Activated CD4-positive, alpha-beta T cell treated with anti-CD3 and anti-CD28 coated beads, Interleukin-2, amount 10 ng/mL, durations not matched to agents 24 days and 14 days (primary cell): ENCODE measurements at places on chromosomes 16 and 17. TPM values are rescaled to one million over a fixed set of nuclear protein-coding genes. Genes with fewer than 3 reads are reported as not detected.

Gene PERCC1
- not detected in 2 replicates for total RNA-seq

Gene HOXB9
- total RNA-seq, result 0.21 and 0.30 TPM in 2 replicates

DNA sequence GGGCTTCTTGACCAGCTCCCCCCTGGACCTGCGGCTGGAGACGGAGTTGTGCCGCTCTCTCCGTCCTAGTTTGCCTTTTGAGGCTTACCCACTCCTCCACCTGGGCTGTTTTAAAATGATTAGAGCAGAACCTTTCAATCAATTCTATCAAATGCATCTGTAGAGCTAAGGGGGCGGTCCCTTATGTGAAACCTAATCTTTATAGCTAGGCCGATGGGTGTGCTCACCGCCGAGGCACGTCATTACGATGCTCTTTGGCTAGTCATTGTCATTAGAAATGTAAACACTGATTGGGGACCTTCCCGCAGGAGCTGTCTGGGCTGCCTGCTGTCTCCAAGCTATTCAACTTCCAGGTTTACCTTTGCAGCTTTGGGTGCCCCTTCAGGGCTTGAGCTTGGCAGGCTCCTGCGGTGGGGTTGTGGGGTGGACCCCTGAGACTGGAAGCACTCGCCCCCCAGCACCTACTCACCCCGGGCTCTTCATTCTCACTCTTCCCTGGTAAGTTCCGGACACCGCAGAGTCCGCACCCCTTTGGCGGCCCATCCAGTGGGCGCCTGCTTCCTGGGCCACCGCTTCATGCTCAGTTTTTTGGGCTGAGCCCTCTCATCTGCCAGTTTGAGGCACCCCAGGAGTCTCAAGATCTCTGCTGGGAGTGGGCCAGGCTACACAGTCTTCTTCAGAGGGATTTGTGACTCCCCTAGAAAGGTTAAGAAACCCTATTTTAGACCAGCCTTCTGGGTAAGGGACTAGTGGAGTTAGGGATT, 20.9 kb upstream of the IL17C start:
- H3K27me3 ChIP-seq, result no peaks in the 10 kb centered on the region
- DNase-seq, result no peak
- no peak overlapping the region for H3K27ac ChIP-seq
- H3K4me1 ChIP-seq, result peaks cover 17% of the 10 kb centered on the region
- peaks cover 26% of the 10 kb centered on the region for H3K36me3 ChIP-seq
- H3K4me3 ChIP-seq, result no peak overlapping the region

DNA sequence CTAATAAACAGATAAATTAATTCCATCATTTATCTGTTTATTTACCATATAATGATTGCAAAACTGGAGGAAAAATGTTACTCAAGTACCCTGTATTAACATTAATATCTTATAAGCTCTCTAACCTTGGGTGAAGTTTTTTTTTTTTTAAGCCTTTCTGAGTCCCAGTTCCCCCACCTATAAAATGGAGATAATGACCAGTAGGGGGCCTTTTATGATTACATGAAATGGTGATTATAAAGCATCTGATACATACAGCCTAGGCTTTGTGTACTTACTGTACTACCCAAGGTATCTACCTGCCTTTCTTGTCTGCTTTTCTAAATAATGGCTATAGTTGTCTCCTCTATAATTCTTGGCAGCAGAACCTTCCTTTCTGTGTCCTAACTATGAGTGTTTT, 22.6 kb downstream of the LRRC36 start:
- no peaks in the 10 kb centered on the region for H3K4me1 ChIP-seq
- H3K27ac ChIP-seq, result no peak overlapping the region
- no peak overlapping the region for H3K4me3 ChIP-seq
- no peaks in the 10 kb centered on the region for H3K36me3 ChIP-seq
- peaks cover 18% of the 10 kb centered on the region for H3K27me3 ChIP-seq

DNA sequence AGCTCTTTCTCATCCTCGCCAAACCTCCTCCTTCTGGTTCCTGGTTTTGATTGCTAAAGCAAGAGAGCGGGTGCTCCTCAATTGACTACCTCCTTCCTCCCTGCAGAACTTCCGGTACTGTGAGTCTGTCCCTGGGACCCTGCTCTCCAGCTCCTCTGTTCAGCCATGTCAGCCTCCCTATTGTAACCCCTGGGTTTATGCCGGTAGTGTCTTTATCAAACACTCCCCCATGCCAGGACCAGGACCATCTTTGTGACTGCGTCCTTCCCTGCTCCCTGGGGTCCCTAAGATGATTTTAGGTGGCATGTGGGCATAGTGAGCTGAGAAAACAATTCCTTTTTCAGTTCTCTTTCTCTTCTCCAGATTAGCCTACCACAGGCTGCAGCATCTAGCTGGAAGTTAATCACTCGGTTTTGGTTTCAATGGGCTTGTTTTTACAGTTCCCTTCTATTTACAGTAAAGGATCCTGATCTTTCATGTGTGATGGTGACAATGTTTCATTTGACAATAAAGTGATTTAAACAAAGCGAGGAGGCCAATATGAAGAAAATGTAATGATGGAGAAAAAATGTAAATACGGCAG, 27.7 kb upstream of the IL21R start:
- H3K27ac ChIP-seq, result no peak overlapping the region
- no peak overlapping the region for H3K4me3 ChIP-seq
- no peaks in the 10 kb centered on the region for H3K27me3 ChIP-seq
- peaks cover 14% of the 10 kb centered on the region for H3K36me3 ChIP-seq
- H3K4me1 ChIP-seq, result peaks cover 29% of the 10 kb centered on the region
- peak; percentile 74 for DNase-seq

- H3K36me3 ChIP-seq, result no peaks in the 10 kb centered on the region
- no peak overlapping the region for H3K4me3 ChIP-seq
- H3K27me3 ChIP-seq, result peaks cover 2% of the 10 kb centered on the region
These were observed 113.9 kb upstream of the ADAMTS18 start for GRCh38 chr16:77548766-77549165.

DNA sequence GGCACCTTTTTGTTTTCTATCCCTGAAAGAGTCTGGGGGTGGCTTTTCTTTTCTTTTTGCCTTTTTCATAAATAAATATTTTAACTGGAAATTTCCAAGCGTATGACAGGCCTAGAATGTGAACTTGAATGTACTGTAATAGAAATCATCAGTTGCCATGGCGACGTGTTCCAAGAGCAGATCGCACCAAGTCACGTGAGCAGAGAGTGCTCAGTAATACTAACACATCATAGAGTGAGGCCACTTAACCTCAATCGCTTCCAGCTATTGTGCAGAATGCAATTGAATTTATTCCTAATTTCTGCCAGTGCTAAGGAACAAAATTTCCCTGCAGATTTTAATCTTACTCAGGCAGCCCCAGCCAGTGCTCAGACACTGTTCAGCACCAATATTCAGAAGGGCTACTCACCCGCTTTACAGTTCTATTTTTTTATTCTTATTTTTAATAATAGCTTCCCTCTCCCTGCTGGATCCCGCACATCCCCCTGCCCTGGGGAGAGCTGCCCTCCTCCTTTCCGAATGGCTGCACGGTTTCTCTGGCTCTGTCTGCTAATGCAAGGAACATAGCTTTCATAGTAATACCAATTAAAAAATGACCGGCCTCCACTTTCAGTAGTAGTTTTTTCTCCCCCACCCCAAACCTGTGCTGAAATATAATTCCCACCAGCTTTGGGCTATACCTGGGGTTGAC, 26.2 kb upstream of the PMFBP1 start:
- H3K36me3 ChIP-seq, result no peaks in the 10 kb centered on the region
- no peak overlapping the region for H3K27ac ChIP-seq
- no peak for DNase-seq
- H3K27me3 ChIP-seq, result peaks cover 5% of the 10 kb centered on the region
- no peak overlapping the region for H3K4me3 ChIP-seq
